Naive B cell (primary cell): ENCODE measurements at places on chromosomes 6 and 20. TPM values are rescaled to one million over a fixed set of nuclear protein-coding genes. Genes with fewer than 3 reads are reported as not detected.

GRCh38 chr6:46201702-46202101 is 30.9 kb upstream of the ENPP5 start:
- DNase-seq: no peak

- DNase-seq: no peak
These were observed 23.0 kb downstream of the RAB23 start for GRCh38 chr6:57198926-57199636.

GRCh38 chr6:35955521-35955920 is 34.6 kb upstream of the SRPK1 start:
- no peak for DNase-seq

The C20orf204 gene
- not detected for polyA plus RNA-seq

- DNase-seq: no peak
These were observed 22.4 kb downstream of the C20orf173 start for GRCh38 chr20:35506872-35507638.

DNA sequence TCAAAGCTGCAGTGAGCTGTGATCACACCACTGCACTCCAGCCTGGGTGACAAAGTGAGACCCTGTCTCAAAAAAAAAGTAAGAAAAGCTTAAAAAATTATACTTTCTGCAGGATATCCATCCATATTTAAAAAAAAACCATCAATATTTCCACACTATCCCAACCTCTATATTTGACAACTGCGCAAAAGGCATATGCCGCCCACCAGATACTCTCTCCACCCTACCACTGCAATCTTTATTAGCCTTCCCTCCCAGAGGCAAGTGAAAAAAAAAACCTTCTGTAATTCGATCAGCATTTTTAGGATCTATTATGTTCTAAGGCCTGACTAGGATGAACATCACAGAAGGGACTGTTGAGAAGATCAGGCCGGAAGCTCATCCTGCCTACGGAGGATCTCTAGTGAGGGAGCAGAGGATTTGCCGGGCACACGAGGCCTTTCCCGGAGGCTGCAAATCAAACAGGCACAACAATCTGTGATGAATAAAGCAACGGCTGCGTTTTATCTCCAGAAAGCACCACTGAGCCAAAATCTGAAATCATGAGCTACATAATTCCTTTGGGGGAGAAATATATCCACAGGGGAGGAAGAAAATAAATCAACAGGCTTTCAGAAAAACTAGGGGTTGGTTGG is 65.9 kb downstream of the GFOD1 start:
- no peak for DNase-seq

DNA sequence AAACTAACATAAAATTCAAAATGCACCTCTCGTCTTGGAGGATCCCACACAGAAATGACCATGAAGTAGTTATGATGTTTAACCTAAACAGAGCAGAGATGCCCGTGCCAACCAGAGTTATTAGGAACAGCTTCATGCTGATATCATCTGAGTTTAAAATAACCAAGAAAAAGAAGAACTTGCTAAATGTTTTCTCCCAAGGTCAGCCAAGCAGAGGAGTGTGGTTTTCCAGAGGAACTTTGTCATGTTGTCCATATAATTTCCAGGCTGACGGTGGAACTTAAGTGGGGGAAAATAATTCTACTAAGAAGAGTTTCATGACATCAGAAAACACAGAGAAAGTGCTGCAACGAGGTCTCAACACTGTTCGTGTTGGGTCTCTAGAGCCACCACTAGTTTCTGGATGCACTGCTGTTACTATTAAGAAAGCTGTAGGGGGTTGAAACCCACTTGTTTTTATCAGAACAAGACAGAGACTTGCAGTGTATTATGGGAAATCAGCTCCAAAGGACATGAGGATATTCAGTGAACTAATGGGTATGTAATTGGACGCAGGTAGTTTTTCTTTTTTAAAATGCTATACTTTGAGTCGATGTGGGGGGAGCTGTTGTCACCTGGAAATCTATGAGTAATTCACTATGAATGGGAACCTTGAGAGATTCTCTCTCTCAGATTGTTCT is 5.2 kb downstream of the AGPAT4 start:
- DNase-seq: no peak

The BTNL2 gene
- not detected for polyA plus RNA-seq

DNA sequence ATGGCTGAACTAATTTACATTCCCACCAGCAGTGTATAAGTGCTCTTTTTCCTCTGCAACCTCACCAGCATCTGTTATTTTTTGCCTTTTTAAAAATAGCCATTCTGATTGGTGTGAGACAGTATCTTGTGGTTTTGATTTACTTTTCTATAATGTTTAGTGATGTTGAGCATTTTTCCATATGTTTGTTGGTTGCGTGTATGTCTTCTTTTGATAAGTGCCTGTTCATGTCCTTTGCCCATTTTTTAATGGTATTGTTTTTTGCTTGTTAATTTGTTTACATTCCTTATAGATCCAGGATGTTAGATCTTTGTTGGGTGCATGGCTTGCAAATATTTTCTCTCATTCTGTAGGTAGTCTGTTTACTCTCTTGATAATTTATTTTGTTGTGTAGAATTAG is 169.9 kb downstream of the PRL start:
- no peak for DNase-seq

- DNase-seq: no peak
These were observed 1021.6 kb upstream of the MAP3K7 start for GRCh38 chr6:91608428-91608827.

The KCNK16 gene
- polyA plus RNA-seq: not detected

DNA sequence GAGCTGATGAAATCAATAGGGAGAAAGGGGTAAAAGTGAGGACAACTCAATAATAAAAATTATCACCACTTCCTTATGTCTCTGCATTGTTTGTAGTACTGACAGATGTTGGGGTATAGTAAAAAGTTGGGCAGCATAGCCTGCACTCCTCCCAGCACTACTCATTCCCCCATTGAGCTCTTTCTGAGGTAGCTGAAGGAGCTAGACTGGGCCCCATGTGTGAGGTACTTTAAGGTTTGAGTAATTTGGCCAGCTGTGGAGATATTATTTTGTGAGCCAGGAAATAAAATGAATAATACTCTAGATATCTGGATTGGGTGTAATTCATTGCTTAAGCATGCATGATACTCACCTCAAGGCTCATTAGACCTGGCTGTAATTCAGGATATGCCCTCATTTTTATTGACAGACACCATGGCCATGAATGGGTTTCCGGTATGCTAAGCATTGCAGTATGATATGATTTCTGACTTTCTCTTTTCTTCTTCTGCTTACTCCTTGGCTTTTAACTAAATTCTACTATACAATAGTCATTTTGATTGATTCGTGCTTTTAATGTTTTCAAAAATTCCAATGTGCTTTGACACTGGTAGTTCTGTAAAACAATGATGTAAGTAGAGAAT is 283.9 kb upstream of the RIMS1 start:
- no peak for DNase-seq

- no peak for DNase-seq
These were observed 730.5 kb upstream of the MAP3K7 start for GRCh38 chr6:91317247-91317835.

DNA sequence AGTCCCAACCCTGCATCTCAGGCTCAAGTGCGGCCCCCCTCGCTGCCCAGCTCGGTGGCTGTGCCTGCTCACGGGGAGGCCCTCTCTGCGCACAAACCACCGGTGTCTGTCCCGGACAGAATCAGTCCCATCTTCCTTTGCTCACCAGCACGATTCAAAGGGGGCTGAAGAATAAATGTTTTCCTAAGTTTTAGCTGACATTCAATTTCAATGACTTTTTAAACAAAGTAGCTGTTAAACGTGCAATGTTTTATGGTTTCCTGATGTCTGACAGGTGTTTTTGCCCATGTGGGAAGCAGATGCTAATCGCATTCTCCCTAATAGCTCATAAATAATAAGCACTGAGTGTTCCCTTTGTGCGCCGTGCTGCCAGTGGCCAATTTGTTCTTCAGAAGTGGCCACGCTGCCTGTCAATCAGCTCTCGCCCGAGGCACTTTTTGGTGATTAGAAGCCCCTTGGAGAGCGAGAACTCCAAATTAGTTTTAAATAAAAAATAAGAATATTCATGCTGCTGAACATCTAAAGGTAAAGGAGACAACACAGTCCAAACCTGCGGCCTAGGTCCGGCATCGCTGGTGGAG is 26.3 kb downstream of the BHLHE23 start:
- DNase-seq: no peak
